ENCODE measurements at places on chromosomes 1 and 21.

DNA sequence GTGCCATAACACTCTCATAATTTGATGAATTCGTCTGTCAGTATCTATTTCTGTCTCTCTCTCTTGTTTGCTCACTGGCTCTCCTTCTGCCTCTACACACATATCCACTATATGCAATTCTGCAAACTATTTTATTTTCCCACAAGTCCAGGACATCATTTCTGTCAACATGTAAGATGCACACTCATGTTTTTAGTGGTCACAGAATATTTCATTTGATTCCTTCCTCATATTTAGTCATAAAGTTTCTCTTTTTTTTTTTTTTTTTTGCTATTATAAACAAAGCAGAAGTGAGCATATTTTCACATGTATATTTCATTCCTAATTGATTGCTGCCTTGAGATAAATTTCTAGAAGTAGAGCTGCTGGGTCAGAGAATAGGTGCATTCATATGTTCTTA lies 165.3 kb downstream of the PGBD5 start:
- no peak for DNase-seq

GRCh38 chr21:21712748-21713520 lies 714.7 kb downstream of the NCAM2 start:
- no peak for DNase-seq

GRCh38 chr1:42305639-42306038 lies 29.4 kb downstream of the FOXJ3 start:
- no peak for DNase-seq

GRCh38 chr1:116811321-116811720 lies 57.1 kb downstream of the CD2 start:
- no peak for DNase-seq

- peak; percentile 37 for DNase-seq
Observed at GRCh38 chr1:156499842-156500542, 583 bp downstream of the MEF2D start.

GRCh38 chr1:222034790-222035189 lies 292.9 kb upstream of the DUSP10 start:
- DNase-seq, result no peak

DNA sequence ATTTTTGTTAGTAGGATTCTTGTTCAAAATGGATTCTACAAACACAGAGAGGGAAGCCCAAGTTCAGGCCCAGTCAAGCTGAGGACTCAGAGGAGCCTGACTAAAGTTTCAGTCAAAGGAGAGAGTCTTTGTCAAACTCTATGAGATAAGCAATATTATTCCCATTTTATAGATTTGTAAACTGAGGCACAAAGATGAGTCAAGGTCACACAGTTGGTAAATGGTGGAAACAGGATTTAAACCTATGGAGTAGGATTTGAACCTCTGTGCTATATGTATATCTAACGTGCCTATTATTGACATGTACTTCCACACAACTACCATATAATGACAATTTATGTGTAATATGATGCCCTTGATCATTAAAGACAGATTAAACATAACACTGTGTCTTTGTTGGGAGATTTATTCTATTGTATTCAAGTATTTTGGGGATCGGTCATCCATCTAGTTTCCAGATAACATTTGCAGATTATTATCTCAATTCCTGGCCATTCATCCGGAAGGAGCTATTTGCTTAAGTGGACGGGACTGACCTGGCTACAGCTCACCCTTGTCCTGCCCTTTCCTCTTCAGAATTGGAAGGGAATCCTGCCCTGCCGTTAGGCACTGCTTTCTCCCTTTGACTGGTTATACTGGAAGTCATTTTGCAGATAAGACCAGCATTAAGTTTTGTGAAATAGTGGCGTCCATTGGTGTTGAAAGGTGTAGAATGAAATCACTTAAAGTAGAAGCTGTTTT lies 86.1 kb upstream of the LMO4 start:
- no peak for DNase-seq

GRCh38 chr1:238242181-238242580 lies 351.5 kb upstream of the ZP4 start:
- no peak for DNase-seq

- peak; percentile 69 for DNase-seq
Observed at GRCh38 chr1:201468501-201468843, 516 bp downstream of the PHLDA3 start.

GRCh38 chr1:168795681-168796080 lies 66.7 kb upstream of the DPT start:
- DNase-seq, result no peak

- no peak for DNase-seq
Observed at GRCh38 chr1:171653796-171654195, 1.3 kb upstream of the MYOC start.

GRCh38 chr1:85836736-85837135 lies 128.5 kb upstream of the ZNHIT6 start:
- no peak for DNase-seq

DNA sequence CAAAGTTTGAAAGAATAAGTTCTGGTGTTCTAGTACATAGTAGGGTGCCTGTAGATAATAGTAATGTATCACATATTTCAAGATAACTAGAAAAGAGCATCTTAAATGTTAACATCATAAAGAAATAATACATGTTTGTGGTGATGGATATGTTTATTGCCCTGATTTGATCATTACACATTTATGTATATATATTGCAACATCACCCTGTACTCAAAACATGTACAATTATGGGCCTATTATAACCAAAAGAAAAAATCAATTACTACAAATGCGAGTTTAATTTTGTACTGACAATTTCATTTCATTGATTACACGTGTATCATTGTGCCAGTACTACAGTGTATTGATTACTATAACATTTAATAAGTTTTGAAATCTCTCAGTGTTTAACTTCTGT lies 609.2 kb upstream of the BRINP3 start:
- DNase-seq, result no peak

DNA sequence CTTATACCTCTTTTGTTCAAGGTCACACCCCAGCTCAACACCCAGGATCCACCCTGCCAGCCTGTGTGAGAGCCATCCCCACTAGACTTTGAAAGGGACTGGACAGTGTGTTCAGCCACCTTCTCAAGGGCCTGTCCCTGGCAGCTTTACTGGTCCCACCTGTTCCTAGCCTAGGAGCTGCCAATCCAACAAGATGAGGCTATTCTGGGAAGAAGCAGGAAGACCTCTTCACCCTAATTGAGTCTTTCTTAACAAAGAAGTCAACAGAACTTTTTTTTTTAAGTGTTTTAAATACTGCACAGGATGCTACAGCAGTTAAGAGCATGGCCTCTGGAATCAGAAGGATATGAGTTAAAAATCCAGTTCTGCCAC lies 95.8 kb upstream of the HOOK1 start:
- DNase-seq, result no peak

DNA sequence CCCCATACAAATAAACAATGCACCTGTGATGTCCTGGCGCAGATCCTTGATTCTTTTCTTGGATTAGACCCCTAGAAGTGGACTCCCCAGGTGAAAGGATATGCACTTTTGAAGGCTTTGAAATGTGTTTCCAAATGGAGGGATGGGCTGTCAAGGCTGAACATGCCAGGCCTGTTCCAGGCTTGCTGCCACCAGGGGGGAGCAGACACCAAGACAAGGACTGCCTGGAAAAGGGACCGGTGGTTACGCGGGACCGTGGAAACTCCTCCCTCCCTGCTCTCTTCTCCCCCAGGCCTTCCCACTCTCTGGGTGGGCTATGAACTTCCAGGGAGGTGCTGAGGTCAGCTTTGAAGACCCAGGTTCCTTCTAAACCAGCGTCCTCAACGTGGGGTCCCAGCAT lies 12.7 kb downstream of the C1QB start:
- peak; percentile 16 for DNase-seq

DNA sequence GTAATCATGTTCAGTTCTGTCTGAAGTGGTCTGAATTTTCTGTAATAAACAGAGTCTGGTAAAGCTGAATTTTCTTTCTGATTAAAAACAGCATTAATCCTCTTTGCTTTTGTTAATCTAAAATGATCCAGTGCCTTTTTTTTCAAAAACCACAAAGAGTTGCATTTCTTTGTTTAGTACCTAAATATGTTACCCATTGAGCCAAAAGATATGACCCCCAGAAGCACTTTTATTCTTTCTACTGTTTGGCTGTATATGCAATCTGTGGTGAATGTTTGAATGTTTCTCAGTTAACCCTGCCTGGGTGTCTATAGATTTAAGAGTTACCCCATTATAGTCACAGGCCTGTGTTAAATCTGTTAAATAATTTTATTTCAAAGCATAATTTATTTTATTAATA lies 394.8 kb downstream of the PTPRC start:
- peak; percentile 16 for DNase-seq

DNA sequence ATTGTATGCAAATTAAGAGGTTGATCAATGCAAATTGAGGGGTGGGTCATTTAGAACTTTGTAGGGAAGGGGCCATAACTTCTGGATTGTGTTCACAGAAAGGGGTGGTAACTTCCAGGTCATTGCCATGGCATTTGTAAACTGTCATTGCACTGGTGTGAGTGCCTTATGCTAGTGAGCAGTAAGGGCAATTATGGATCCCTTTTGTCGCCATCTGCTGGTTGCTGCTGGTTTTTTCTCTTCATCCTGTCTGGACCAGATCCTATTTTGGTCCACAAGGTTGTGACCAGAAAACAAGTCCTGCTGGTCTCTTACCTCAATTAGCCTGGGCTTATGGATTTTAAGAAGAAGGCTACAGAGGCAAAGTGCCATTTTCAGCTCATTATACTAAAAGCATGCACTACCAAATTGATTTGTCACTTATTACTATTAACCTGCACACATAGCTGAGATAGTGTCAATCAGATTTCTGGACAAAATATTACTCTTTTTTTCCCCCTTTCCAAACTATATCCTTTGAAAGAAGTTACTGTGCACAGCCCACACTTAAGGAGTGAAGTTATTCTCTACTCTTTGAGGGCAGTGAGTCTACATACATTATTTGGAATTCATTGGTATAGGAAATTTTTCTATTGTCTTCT lies 196.2 kb downstream of the ZC3H11B start:
- peak; percentile 74 for DNase-seq

- DNase-seq, result no peak
Observed at GRCh38 chr1:54453022-54453421, 46.8 kb upstream of the SSBP3 start.

DNA sequence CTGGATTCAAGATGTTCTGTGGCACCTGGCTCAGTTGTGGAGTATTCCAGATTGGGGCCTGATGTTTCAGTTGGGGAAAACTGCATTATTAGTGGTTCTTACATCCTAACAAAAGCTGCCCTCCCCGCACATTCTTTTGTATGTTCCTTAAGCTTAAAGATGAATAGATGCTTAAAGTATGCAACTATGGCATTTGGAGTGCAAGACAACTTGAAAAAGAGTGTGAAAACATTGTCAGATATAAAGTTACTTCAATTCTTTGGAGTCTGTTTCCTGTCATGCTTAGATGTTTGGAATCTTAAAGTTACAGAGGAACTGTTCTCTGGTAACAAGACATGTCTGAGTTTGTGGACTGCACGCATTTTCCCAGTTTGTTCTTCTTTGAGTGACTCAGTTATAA lies 7.2 kb downstream of the FPGT start:
- no peak for DNase-seq

GRCh38 chr1:81606656-81607055 lies 194.1 kb upstream of the ADGRL2 start:
- DNase-seq, result no peak

DNA sequence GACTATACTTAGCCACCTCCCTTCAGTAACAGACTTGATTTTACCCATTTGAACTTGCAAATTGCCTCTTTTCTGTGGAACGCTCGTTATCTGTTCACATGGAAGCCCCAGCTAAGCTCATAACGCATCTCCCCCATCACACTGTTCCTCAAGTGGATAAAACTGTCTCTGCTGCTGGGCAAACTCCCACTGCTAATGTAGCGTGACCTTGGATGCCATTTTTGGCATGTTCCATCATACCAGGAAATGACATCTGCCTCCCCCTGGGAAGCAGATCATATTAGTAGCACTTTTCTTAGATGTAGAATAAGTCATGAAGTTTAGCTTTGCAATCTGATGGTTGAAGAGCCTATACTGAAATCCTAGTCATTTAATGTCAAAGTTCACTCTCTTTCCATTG lies 528.7 kb upstream of the PLXNA2 start:
- DNase-seq, result no peak

DNA sequence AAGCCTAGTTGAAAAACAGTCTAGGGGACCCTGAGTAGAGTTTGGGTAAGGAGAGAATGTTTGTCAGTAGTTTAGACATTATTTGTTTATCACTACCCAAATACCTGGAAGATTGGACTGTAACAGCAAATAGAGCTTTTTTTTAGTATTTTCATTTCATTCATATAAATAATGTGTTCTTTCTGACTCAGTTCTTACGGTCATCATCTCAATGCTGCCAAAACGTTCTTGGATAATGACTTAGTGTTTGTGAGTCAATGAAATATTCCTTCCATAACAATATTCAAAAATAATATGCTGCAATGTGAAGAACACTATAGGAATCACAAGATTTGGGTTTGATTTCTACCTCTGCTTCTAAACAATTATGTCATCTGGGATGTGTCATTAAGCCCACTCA lies 400.0 kb upstream of the PKN2 start:
- DNase-seq, result no peak

DNA sequence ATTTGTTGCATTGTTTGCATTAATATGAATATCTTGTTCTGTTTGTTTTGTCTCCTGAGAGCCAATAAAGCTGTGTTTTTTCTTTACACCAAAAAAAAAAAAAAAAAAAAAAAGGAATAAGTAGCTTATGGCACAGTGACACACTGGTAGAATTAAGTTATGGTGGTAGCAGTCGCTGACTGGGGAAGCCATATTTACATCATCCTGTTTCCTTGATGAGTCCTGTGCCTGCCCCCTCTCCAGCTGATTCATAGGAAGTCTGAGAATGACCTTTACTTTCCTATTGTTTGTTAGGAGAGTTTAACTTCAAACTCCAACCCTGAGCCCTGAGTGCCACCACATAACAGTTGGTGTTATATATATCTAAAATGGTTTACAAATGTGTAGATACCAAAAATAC lies 62.2 kb downstream of the OBSCN start:
- DNase-seq, result no peak

DNA sequence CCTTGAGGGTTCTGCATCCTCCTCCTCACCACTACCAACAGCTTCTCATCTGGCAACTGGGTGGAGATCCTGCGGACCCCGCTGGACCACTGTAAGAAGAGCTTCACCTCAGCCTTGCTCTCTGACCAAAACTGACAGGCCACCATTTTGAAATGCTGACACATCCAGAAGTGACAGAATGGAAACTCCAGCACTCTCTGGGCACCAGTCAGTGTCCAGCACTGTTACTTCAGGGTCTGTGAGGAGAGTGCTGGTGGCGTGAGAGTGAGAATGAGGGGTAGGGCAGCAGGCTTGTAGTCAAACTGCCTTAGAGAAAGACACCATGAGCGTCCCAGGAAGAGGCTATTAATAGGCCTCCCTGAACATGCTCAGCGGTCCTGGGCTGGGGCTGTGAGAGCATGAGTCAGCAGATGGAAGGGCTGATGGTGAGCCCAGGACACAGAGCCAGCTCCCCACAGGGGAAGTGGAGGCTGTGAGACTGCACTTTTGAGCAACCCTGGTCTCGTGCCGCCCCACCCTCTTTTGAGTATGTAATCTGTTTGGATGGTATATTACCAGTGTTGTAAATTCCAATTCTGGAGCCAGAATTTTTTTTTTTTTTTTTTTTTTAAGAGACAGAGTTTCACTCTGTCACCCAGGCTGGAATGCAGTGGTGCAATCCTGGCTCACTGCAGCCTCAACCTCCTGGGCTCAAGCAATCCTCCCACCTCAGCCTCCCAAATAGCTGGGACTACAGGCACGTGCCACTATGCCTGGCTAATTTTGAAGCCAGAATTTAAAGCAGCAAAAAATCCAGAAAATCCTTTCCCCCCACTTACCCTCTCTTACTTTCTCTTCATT lies 34.4 kb upstream of the SLC30A1 start:
- DNase-seq, result peak; percentile 96
